ENCODE measurements at places on chromosomes 7 and 10. TPM values are rescaled to one million over a fixed set of nuclear protein-coding genes. Genes with fewer than 3 reads are reported as not detected.
A peak's percentile ranks its signal among the peaks of the same experiment; 100 is the strongest.

The SLC18A2 gene
- 0.10 TPM for total RNA-seq

GRCh38 chr10:121129266-121129665, 278.1 kb downstream of the WDR11 start:
- no peak for DNase-seq

DNA sequence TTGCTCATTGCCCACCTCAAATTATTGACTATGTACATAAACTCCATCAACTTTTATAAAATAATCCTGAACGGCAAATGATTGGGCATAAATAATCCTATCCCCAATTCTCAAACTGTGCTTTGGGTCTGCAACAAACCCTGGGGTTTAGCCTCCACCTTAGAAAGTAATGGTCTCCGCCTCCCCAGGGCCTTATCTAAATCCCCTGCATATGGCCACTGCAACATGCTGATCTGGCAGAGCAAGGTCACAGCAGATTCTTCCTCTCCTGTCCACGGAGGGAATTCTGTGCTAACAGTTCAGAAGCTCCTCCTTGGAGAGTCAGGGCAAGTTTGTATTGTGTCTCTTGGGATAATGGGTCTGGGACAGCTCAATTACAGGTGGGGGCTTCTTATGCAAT, 18.4 kb downstream of the FXYD4 start:
- DNase-seq = no peak

- DNase-seq = peak; percentile 16
These were observed 2.9 kb upstream of the MTPN start for GRCh38 chr7:135980012-135980551.

- DNase-seq = no peak
These were observed 4.1 kb downstream of the PRSS2 start for GRCh38 chr7:142774826-142775225.

DNA sequence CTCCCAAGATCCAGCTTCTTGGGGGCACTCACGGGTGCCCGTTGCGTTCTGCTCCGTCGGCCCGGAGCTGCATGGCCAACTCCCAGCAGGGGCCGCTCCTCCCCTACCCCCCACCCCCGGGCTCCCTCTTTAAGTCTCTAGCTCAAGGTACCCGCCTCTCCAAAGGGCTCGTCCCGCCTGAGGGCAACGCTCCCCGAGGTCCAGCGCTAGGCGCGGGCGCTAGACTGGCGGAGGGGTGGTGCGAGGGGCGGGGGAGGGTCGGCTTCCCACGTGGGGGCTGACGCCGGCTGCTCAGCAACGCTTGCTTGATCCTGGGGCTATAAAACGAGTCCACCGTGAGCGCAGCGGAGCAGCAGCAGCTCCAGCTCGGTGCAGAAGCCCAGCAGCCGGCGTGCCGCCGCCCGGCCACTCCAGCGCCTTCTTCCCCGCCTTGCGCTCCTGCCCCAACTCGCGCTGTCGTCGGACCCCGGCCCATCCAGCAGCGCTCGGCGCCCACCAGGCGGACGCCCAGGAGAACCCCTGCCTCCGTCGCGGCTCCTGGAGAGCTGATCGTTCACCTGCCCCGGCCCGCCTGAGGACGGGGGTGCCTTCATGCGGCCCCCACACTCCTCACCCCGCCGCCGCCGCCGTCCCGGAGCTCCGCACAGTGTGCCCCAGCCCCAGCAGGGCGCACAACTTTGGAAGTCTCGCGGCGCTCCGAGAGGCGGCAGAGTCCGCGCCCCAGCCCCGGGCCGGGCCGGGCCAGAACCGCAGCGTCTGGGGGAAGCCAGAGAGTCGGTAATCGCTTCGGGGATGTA, at the start of gene ADRA2A:
Gene ADRA2A, plus strand, starts transcription at position 348 of the 797 bp plus-strand sequence. CDS start 968 bp downstream, outside the sequence.
- DNase-seq = peak; percentile 88

The XRCC2 gene
- total RNA-seq = 45.0 TPM

DNA sequence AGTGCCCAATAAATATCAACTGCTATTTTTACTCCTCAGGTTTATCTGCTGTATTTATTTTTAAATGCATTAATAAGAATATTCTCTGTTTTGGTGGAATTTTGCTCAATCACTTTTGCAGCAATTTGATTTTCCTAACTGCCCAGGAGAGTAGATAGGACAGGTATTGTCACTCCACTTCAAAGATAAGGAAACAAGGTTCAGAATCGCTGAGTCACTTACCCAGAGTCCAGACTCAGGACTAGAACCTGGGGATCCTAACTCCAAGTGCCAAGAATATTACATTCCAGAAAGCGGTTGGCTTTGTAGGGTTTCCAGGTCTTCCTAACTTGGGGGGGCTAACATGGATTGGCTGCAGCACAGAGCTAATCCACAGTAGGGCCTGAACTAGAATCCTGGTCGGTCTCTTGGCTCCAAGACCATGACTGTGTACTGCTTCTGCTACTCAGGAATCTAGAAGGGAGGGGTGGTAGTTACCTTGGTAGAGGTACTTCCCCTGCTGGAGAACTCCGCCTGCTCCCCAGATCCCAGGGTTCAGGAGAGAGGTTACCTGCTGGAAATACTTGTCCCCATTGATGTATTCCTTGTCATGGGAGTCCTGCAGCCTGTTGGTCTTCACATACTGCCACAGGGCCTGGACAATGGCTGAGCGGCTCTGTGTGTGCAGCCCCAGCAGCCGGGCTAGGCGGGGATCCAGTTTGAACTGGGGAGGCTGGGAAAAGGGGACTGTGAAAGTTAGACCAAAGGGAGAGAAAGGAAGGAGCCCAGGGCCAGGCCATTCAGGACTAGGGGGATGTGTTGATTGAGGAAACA, 7.3 kb downstream of the SMARCD3 start:
- no peak for DNase-seq

DNA sequence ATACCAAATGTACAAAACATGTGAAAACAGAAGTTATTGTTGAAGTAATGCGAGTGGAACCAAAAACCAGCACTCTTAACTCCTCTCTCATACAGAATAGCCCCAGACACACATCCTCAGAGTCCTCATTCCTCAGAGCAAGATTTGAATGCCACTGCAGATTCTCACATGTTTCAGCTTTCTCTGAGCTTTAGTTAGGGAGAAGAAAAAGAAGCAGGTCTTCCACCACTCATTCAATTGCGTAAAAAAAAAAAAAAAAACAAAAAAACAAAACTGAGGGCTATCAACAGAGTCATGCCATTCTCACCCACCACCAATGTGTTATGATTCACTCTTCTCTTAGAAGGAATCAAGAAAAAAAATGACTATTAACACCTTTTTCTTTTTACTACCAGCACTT, 287.7 kb downstream of the IPMK start:
- DNase-seq = no peak

DNA sequence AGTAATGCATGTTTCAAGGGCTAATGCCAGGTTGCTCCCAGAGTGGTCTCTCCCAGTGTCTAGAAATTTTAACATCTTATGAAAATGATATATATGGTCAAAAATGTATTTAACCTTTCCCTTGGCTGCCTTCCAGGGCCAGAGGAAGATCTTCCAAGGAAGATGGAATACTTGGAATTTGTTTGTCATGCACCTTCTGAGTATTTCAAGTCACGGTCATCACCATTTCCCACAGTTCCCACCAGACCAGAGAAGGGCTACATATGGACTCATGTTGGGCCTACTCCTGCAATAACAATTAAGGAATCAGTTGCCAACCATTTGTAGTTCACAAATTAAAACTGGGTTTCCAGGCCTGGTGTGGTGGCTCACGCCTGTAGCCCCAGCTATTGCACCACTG, 9.0 kb downstream of the GATAD1 start:
- DNase-seq = no peak

The TUBB8 gene
- not detected for total RNA-seq

The H2BK1 gene
- not detected for total RNA-seq

DNA sequence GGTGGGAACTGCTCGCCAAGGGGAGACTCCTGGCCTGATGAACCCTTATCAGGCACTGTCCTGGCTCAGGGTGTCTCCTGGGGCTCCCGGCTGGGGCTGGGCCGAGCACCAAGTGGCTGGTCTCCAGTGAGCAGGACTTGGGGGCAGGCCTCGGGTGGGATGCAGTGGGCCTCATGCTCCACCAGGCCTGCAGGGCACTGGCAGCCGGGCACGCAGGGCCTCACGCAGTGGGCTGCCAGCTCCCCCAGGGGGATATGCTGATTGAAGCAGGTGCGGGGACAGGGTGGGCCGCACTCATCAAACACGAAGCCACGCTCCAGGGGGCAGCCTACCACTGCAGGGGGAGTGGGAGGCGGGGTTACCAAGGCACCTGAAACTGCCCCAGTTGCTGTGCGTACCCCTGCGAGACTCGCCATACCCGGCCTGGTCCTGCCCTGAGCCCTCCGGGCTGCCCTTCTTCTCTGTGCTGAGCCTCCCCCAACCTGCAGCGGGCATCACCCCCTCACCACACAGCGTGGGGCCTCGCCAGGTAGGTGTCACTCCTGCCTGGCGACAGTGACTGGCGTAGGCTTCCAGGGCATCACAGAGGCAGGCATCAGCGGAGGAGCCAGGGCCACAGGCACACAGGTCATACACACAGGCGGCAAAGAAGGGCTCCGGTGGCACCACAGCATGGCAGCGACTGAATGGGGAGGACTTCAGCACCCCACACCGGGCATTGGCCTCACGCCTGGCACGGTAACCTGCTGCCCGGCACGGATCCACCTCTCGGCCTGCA, 14.5 kb downstream of the ATP6V1F start:
- DNase-seq = no peak

- DNase-seq = no peak
These were observed 11.4 kb downstream of the PDIA4 start for GRCh38 chr7:149016876-149017275.

- no peak for DNase-seq
These were observed 8.1 kb downstream of the AOC1 start for GRCh38 chr7:150860291-150860977.

The SPDYE8 gene
- total RNA-seq = not detected

DNA sequence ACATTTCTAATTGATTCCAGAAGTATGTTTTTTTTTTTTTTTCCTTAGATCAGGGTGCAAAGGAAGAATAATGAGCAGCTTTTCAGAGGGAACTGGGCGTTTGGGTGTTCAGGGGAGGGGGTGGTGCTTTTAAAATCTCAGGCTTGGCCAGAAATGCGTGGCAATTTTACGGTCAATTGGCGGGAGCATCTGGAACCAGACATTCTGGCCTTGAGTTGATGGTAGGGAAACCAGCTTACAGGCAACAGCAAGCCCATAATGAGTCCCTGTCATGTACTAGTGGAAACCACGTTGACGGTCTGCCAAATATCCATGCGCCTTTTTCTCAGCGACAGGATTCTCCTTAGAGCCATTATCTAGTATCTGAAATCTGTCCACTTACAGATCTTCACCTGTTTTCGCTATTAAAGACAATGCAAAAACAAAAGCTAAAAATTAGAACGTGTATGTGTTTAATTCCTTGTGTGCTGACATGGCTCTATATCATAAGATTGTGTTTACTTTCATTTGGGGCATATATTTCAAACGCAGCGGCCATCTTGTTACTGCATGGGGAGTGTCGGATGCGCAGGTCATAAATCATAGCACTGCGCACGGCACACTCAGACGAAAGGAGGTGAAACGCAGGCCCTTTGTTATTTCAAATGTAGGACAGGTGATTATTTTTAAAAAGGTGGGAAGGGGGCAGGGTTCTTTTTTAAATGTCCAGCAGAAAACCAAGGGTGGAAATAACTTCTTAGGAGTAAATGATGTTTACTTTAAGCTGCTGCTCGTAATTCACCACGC, 209.2 kb downstream of the AGMO start:
- DNase-seq = peak; percentile 24

The FKBP6 gene
- total RNA-seq = not detected

The TMEM178B gene
- 0.63 TPM for total RNA-seq

The IFIT1 gene
- total RNA-seq = 0.36 TPM

DNA sequence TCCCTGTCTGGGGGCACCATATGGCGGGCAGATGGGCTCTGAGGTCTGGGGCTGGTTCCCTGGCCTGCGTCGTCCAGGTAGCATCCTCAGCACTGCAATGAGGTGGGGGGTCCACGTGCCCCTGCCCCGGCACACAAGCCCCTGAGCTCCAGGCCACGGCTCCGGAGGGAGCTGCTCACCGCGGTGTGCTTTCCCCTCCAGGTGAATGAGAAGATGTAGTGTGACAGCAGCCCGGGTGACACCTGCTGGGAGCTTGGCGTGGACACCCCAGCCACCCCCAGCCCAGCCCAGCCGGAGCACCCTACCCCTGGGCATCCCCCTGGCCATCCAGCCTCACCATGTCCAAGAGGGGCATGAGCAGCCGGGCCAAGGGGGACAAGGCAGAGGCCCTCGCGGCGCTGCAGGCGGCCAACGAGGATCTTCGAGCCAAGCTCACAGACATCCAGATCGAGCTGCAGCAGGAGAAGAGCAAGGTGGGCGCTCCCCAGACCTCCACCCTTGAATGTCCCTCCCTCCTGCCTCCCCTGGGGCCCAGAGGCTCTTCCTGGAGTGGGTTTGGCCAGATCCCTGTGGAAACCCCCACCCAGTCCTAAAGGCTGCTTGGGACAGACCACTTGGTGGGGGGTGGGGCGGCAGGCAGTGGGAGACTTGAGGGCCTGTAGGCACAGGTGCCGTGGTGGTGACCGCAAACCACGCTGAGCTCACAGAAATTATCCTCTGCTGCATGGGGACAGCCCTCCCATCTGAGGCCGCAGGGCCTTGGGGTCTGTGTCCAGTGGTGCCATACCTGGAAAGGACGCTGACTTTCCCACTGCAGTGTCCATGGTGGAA, 38.9 kb downstream of the JAKMIP3 start:
- DNase-seq = no peak

The COBL gene
- total RNA-seq = 0.03 TPM

Measured in SJCRH30 (cell line).